GM13976 (cell line): ENCODE measurements at places on chromosomes 5 and 9.

- DNase-seq: no peak
Observed at GRCh38 chr9:98187926-98188325, 4.5 kb downstream of the CORO2A start.

DNA sequence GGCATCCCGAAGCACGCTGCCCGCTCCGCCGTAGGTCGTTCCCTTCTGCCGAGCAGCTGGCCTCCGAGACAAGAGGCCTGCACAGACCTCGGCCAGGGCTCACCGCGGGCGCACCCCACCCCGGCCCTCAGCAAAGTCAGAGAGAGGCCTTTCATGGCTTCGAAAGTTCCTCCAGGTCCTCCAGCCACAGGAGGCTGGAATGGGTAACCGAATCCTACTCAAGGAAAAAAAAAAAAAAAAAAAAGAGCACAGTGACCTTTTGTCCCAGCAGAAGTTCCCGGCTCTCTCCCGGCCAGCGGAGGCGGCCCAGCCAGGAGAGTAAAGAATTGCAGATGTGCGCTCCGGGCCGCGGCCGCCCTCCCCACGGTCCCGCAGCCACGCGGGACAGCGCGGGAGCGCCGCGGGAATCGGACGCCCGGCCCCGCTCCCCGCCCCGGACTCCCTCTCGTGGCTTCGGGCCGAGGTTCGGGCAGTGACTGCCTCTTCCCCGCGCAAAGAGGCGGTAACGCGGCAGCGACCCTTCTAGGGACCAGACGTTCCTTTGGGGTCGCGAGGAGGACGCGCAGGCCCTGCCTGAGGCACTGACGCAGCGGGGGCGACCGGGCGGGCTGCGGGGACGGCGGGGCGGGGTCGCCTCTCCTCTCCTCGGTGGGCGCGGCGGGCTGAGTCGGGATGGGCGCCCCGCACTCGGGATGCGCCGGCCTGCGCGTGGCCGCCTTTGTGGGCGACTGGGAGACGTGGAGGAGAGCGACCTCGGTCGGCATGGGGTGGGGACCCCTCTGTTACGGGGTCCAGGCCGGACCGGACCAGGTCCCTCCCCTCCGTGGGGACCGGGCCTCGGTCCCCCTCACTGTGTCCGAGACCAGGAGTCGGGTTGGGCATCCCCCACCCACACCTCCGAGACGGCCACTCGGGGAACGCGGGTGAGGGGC, 754 bp downstream of the GFPT2 start:
- DNase-seq: no peak

GRCh38 chr5:68587171-68587570, 371.6 kb downstream of the PIK3R1 start:
- DNase-seq: no peak

DNA sequence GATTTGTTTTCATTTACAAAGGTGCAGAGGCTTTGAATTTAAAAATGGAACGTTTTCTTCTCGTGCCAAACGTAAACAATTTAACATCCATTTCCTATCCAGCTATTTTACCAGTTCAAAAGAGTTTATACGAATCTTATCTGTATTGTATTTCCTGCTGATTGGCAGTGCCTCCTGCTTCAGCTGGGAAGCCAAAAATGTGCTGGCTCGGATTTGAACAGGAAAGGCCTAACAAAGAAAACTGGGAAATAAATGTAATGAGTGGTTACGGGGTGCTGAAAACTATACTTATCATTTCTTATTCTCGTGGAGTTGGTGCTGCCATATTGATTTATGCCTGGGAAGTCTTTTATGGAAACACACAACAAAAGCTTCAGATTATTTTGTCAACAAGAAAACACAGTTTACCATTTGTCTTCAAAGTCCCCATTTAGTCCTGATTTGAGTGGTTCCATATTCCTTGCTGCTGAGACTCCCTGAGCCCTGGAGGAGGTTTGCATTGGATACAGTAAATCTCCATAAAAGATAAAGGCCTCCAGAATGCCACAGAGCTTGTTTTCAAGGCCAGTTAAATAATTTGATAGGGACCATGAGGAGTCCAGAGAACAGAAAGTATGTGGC, 507.4 kb downstream of the RASEF start:
- DNase-seq: no peak

- DNase-seq: no peak
Observed at GRCh38 chr5:146450002-146450401, 2.9 kb downstream of the TCERG1 start.

GRCh38 chr5:15132816-15133405, 261.3 kb upstream of the ANKH start:
- DNase-seq: no peak
